Hippocampal formation (tissue), 2 donors: ENCODE measurements at places on chromosomes 2 and 18.

DNA sequence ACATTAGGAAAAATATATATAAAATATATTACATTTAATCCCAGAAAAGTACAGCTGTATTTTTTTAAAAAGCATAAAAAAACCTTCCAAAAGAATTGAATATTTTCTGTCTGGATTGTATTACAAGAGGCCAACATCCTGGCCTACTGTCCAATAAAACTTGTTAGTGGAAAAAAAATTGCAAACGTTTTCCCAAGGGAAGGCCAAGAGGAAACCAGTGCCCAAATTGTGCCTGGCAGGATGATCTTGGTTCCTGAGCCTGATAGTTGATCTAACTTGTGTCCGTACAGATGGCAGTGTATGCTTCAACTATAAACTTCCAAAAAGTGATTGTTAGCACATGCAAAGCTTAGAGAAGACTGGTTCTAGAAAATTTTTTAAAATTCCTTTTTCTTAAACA, 90.6 kb upstream of the LPIN2 start:
- no peak for DNase-seq

DNA sequence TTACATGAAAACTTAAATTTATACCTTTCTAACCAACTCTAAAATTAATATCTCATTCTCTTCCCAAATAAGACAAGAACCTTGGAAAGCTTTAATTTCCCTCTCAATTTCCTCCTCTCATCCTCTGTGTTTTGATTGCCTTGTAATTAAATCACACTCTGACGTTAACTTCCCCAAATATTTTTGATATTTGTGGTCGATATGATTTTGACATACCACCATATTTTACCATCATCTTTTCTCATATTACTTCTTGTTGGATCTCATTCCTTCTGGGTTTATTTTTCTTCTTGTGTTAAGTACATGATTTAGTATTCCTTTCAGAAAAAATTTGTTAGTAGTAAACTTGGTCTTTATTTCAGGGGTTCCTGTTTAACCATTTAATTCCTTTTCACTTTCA, 69.6 kb downstream of the RDH14 start:
- DNase-seq, result no peak

GRCh38 chr2:238689331-238689730, 158.6 kb upstream of the TWIST2 start:
- no peak for DNase-seq

- no peak for DNase-seq
These were observed 55.5 kb downstream of the NCK2 start for GRCh38 chr2:105800036-105800713.

DNA sequence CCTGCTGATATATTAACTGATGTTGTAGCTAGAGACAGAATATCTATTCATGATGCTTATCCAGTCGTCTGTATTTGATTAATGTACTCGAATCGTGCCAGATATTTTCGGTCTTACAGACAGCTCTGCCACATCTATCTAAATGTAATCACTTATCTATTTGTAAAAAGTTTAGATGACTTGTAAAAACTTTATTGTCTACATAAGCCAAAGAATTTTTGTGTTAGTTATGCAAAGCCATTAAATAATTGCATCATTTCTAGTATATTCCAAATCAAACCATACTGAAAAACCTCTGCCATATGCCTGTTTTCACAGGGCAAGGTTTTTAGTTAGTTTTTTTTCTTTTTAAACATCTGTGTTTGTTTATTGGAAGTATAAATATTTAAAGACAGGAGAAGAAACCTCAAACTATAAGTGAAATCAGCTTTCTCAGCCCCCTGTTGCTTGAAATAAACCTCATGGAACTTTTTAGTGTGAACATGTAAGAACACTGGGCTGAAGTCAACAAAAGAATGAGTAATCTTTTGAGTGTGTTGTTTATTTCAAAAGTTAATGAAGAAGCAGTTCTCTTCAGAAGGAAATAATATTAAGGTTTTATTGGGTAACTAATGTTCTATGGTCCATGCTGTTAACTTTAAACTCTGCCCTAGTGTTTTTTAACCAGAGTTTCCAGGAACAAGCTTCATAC, 657.6 kb upstream of the SYT4 start:
- DNase-seq, result no peak

DNA sequence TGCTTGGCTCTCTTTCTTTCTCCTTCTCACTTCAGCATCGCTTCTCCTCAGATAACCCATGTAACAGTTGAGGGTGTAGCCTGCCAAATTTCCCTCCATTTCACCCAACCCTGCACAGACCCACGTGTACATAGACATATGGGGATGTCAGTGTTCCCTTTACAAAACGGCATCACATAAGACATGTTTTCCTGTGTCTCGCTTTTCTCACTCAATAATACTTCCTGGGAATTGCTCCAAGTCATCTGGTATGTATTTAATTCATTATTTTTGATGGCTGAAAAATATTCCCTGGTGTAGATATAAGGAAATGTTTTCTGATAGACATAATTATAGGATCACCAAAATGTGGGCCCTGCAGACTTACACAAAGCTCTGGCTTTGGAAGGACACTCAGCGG, 176.8 kb downstream of the LOXHD1 start:
- DNase-seq, result peak; percentile 9

GRCh38 chr2:33275689-33276444, 200.6 kb upstream of the RASGRP3 start:
- DNase-seq, result no peak

- DNase-seq, result no peak
These were observed 123.0 kb downstream of the ACAA2 start for GRCh38 chr18:49690312-49690711.

DNA sequence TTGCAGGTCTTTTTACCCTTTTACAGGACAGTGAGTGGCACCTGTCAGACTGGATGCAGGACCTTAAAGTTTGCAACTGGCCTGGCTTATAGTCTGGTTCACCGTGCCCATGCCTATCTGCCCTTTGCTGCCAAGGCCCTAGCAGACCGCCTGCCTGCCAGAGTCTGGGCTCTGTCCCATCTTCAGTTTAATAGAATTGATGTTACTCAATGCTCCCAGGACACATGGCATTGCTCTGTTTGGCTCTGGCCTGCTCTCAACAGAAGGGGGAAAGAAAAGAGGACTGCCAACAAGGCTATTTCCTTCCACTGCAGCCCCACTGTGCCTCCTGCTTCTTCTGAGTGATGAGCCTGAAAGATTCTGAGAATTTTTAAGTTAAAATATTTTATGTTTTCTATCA, 25.6 kb upstream of the TMEM178A start:
- DNase-seq, result peak; percentile 58

GRCh38 chr2:83016343-83017110, 1442.6 kb downstream of the SUCLG1 start:
- no peak for DNase-seq

DNA sequence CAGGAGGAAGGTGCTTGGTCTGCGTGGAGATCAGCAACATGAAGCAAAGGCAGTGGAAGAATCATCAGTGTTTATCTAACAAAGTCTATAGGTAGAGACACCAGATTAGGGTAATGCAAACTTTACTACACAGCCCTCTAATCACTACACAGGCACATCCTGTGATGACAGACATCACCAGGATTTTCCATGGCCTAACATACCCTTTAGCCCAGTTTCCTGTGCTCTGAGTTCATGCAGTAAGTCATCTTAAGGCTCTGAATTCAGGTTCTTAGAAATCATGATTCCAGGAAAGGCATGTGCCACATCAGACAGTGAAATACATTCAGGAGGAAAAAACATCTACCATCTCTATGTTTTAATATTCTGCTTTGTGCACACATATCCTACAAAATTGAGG, 708.5 kb upstream of the SLC8A1 start:
- DNase-seq, result no peak

- no peak for DNase-seq
These were observed 533 bp downstream of the CXCR4 start for GRCh38 chr2:136117391-136117841.

GRCh38 chr2:55416786-55417568, 2.7 kb downstream of the CCDC88A start:
- peak; percentile 43 for DNase-seq

GRCh38 chr2:70641263-70641784, 87.7 kb upstream of the TGFA start:
- no peak for DNase-seq

DNA sequence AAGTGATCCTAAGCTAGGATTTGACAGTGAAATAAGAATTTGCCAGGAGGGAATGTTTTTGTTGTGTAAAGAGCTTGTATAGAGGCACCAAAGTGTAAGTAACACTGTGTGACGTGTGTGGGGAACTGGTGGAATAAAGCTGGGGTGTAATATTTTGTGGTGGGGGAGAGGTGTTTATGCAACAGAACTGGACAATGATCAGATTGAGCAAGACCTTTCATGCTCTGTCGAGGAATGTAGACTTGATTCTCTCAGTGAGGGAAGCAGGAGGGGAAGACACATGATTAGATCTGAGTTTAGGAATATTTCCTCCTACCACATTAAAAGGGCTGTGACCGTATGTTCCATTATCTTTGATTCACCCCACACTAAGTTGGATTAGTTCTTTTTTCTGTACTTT, 43.6 kb downstream of the EFEMP1 start:
- no peak for DNase-seq

GRCh38 chr2:50116096-50117010, 915.6 kb downstream of the NRXN1 start:
- no peak for DNase-seq

DNA sequence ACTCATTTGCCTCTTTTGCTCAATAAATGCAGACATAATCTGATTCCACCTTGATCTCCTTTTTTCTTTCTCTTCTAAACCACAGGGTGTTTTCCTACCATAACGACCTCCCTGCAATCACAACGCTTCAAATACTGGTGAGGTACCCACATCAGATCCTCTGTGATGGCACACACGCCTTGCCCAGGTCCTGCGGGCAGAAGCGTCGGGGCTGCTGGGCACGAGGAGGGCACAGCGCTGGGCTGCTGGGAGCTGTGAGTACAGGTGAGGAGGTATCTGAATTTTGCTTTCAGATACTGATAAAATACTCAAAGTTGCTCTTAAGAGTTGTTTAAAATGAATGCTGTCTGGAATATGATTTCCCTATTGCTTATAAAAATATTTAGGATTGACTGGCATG, 186.1 kb upstream of the PXDN start:
- DNase-seq, result no peak

- no peak for DNase-seq
These were observed 144.6 kb downstream of the LPIN1 start for GRCh38 chr2:11891028-11891427.
